Urinary bladder (tissue), 4 donors: ENCODE measurements at places on chromosomes 1 and 21.

DNA sequence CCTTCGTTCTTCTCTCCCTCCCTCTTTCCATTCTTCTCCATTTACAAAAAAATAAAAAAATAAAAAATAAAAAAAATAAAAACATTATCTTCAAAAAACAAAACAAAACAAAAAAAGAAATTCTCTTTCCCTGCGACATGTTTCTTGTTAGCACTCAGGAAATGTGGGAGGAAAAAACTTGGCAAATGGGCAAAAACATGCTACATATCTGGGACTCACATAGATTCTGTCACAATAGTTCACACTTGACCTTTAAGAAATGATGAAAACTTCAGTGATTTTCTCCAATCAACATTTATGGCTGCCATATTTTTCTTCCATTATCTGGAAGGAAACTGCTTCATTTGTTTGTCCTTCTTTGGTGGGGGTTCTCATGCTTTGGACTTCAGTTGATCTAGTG, 109.3 kb downstream of the PRKAB2 start:
- no peak for DNase-seq

GRCh38 chr1:17496419-17496818, 43.1 kb upstream of the ARHGEF10L start:
- no peak for DNase-seq

DNA sequence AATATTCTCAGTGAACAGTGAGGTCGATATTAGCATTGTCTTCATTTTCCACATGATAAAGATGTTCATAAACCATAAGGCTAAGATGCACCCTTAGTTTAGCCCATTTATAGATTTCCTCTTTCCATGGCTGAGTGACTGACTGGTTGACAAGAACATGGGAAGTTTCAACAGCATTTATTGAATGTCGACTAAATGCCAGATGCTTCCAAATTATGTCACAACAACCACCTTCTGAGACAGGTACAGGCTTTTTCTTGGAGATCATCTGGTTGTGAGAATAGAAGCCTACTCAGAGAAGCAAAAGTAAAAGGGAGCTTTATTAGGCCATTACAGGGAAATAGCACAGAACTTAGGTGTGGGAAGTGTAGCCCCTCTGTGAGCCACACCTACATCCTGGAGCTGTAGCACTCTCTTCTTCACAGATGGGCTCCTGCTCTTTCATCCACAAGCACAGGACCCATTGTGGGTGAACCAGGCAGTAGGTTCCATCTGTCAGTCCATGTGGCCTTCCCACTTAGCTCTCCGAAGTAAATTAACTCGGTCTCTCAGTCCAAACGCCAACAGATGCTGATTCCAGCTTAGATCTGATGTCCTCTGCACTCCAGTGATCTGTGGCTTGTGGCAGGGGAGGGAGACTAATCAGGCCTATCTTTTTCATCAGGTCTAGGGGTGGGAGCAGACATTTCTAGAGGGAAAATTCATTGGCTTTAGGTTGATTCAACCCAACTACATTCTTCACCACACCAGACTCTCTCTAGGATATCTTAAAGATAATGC, 14.3 kb downstream of the ATP2B4 start:
- no peak for DNase-seq

DNA sequence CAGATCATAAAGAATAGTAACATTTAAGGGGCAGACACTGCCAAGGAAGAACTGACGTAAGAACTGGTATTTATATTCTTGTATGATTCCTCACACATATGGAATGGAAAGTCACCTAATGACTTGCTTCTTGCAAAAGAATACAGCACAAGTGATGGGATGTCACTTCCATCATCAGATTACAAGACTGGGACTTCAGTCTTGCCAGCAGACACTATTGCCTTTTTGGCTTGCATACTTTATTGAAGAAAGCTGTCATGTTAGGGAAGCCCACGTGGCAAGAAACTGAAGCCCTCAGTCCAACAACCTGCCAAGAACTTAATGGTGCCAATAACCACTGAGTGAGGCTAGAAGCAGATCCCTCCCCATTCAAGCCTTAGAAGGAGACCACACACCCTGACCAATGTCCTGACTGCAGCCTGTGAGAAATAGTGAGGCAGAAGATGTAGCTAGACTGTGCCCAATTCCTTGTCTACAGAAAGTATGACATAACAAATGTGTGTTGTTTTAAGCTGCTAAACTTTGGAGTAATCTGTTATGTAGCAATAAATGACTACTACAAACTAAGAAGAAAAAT, 12.0 kb downstream of the EGLN1 start:
- DNase-seq: no peak

GRCh38 chr1:229230140-229230892, 40.6 kb upstream of the RAB4A start:
- DNase-seq: no peak

DNA sequence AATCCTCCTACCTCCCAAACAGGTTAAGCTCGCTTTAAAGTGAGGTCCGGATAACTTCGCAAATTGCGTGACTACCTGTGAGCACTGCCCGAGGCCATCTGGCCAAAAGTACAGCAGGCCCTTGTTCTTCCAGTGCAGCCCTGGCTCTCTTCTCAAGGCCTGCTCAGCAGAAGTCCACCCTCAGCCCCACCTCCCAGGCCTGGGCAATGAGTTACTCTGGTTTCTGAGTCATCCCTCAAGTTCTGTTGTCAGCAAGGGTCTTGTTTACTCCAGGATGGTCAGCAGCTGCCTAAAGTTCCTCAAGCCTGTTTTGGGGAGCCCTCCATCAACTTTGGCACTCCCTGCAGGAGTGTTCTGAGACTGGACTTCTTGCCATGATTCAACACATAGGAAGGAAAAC, 101.7 kb downstream of the BCAR3 start:
- no peak for DNase-seq
